ENCODE measurements at places on chromosomes 1 and 21.

DNA sequence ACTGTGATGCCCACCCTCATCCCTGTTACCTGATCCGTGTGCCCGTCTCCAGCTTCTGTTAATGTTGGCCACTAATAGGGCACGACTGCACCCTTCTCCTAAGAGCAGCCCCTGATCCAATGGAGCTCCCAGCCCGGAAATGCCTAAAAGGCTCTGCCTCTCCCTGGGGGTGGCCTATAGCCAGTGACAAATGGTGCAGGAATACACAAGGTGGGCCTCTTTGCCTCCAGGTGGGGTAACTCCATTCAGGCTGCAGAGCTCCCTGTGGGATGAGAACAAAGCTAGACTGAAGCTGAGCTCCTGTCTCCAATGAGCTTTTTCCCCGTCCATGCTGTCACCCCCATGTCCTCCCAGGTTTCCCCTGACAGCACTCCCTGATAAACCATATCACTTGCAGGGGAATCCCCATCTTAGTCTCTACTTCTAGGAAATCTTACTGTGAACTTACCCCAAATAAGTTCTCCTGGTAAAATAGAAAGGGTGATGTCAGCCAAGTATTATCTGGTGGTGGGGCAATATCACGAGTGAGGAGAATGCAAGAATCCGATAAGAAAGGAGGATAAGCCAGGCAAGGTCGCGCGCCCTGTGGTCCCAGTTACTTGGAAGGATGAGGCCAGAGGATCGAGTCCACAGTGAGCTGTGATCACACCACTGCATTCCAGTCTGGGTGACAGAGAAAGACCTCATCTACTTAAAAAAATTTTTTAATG, 18.6 kb downstream of the S100A7A start:
- DNase-seq, result no peak

DNA sequence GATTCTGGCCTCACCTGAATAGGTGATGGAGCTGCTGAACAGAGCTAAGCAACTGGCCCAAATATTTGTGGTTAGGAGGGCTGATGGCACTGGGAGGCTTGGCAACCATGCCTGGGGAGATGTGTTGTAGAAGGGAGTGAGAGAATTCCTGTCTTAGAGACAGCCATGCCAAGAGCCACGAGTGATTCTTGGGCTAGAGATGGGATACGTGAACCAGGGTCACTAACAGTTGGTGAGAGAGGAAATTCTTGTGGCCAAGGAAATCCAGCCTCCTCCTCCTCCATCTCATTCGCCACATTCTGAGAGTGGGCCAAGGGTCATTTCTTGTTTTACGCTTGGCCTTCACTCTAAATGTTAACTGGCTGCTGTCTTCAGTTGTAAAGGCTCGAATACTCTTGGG, 46.3 kb downstream of the NGF start:
- no peak for DNase-seq

DNA sequence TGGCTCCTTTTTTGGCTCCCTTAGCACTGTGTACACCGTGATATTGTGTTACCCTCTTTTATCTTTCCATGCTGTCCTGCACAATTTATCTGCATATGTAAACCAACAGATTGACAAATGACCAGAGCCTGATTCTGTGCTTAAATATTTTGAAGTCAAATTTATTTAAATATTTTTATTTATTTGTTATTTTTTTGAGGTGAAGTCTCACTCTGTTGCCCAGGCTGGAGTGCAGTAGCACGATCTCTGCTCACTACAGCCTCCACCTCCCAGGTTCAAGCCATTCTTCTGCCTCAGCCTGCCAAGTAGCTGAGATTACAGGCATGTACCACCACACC, 12.8 kb downstream of the PMF1 start:
- DNase-seq, result no peak

- no peak for DNase-seq
Observed at GRCh38 chr1:158794247-158794646, 13.2 kb upstream of the OR6N2 start.

DNA sequence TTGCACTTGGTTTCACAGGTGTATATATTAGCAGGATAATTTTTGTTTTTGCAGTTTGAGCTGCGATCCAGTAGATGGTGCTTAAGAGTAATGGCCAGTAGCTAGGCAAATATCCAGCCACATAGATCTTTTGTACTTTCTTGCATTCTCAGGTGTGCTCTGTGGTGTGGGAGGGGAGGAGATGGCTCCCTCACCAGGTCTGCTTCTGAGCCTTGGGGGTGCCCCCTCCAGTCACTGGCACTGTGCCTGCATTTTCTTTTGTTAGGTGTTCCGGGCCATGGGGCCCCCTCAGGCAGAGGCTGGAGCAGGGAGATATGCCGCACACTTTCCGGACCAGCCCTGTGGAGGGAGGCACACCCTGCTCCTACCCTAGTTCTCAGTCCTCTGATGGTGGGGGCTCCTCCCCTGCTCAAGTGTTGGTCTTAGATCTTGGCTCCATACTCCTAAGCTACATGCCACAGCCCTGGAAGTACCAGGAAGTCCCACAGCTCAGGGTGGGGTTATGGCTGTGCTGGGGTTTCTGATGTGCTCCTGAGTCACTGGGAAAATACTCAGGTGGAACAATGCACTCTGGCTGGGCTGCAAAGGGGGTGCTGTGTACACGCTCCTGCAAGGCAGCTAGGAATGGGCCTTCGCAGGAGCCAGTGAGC, 197.6 kb upstream of the DMRTA2 start:
- DNase-seq, result no peak

GRCh38 chr1:206921772-206922265, at the start of gene FCMR:
TSS of gene FCMR (minus strand) at chr1:206921941. CDS start at chr1:206921854, 87 bp downstream.
- peak; percentile 67 for DNase-seq

DNA sequence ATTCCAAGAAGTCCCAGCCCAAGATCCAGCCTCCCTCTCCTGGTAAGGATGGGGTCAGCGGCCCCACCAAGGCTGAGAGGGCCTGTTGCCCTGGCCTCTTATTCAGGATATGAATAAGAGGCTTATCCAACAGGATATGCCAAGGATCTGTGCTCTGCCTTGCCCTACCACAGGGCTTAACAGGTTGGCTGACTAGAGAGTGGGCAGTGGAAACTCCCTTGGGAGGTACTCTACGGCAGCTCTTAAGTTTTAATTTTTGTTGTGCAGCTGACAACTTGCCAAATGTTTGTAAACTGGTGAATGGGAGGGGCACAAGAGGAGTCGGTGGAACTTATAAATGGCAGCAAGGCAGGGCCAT, 16.5 kb upstream of the PIGV start:
- no peak for DNase-seq

DNA sequence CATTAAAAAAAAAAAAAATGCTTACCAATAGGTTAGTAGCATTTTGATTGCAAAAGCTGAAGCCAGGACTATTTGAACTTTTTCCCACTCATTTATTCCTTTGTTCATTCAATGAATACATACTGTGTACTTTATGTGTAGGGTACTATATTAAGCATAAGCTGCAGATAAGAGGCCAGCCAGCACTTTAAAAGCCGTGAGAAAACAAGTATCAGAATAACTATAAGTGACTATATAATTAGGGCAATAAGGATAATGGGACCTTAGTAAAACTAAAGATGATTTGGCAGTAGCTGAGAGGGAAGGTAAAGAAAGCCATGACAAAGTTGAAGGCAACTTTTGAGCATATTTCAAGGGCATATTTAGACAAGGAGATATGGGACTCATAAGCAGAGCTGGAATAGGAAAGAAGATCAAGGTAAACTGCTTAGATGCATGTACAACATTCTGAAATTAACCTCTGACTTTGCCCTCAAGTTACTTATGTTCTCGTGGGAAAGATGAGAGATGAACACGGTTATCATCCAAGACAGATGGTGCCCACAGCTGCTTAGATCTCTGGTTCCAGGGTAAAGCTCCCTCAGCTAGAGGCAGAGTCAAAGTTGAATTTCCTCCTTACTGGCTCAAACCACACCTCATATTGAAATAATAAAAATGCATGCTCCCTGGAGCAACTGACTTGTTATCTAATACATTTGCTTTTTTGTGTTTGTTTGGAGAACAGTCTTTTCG, 44.0 kb upstream of the FMO2 start:
- DNase-seq, result no peak

- no peak for DNase-seq
Observed at GRCh38 chr1:57376041-57376440, 47.8 kb downstream of the DAB1 start.

GRCh38 chr1:55305735-55306134, 90.6 kb upstream of the USP24 start:
- no peak for DNase-seq

- DNase-seq, result no peak
Observed at GRCh38 chr1:31750858-31751510, 13.2 kb downstream of the ADGRB2 start.

DNA sequence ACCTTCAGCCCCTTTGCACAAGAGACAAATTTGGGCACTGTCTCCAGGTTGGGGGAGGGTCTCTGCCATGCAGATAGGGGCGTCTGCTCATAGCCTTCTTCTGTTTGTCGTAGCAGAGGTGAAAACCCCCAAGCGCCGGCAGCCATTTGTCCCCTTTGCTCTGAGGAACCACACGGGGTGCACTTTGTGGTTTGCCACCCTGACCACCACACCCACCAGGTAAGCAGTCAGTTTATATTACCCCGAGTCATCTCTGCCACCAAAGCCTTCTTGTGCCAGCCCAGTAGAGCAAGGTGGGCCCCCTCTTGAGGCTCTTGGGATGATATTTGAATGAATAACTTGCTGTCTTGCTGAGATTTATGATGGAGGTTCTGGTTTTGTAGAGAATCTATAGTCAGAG, 111.8 kb downstream of the VPS13D start:
- no peak for DNase-seq

- no peak for DNase-seq
Observed at GRCh38 chr1:6674771-6675170, 26.8 kb downstream of the DNAJC11 start.

GRCh38 chr1:207313131-207313530, 8.3 kb upstream of the CD55 start:
- no peak for DNase-seq

DNA sequence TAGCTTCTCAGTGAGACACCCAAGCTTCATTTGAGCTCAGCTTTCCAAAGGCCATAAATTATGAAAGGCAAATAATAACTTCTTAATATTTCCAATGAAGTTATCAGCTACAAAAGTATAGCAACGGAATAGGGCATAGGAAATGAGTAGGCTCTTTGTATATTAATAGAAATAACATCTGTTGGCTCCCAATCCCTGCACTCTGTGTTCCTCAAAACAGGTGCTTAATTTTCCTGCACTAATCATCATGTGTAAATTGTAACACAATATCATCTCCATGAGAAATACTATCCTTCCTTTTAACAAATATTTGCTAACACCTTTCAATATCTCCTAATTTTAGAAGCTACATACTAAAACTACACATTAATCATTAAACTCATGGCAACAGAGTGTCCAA, 19.2 kb upstream of the IFI44L start:
- no peak for DNase-seq

DNA sequence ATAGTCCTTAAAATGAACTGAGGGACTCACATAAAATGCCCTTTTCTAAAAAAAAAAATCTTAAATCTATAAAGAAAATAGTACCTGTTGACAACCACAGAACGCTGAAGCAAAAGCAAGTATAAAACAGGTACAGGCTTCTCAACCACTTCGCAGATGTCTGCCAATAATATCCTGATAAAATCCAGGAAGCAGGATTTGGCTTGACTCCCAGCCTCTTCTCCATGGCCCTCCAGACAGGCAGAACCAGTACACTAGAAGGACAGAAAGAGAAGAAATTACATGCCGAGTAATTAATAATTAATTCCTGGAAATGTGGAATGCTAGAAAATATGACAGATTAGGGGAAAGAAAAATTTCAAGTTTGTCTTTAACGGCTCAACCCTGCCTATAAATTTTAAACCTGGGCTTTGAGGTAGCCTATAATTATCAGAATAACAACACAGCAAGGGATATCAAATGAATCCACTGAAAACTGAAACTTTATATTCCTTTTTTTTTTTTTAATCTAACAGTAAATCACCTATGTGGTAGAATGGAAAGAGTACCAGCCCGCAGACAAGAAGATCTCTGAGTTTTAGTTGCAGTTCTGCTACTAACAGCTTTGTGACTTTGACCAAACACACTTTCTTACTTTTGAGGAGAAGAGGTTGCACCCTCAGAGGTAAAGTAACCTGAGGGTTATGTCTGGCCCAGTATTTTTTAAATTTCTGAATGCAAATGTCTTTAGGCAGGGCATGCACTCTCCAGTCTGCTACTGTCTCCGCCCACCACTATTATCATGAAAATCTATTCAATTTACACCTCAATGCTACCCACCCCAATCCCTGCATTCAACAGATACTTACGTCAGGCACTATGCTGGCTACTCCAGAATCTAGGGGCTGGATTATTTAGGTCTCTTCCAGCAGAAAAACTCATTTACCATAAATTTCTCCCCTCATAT, 2.7 kb downstream of the KIAA0319L start:
- DNase-seq, result no peak

DNA sequence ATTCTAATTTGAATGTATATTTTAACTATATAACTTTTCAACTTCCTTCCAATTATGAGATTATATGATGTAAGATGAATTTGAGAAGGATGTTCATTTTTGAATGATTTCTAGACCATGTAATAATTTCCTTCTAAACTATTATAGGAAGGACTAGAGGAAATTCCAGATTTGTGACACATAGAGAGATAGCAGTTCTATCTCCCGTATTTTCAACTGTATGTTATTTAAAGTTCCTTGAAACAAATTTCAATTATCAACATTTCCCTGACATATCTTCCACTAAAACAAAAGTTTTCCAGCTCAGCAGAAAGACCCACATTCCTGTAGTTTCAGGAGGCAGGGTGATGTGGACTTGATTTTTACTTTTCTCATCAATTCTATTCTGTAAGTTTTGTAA, 396.7 kb upstream of the C1orf87 start:
- DNase-seq, result no peak

DNA sequence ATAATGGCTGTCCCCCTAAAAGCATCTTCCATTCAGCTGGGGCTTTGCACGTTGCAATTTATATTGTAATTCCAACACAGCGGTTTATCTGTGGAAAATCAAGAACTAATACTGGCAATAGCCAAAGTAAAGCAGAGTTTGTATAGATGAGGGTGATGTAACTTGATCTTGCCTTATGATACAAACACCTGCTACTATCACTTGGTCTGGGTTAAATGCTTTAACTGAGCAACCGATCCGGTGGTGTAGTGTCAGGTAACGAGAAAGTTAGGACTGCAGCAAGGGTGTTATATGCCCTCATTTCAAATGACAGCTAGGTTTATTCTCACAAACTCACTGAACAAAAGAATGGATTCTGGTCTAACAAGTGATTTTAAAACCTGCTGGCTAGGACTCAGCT, 47.3 kb upstream of the PLPPR4 start:
- no peak for DNase-seq

- DNase-seq, result no peak
Observed at GRCh38 chr1:55775007-55775406, 559.8 kb upstream of the USP24 start.

GRCh38 chr21:34091032-34091431, 17.7 kb downstream of the MRPS6 start:
- DNase-seq, result no peak

All from GM06990 (cell line).